ENCODE measurements at places on chromosomes 2 and 18. TPM values are rescaled to one million over a fixed set of nuclear protein-coding genes. Genes with fewer than 3 reads are reported as not detected.

DNA sequence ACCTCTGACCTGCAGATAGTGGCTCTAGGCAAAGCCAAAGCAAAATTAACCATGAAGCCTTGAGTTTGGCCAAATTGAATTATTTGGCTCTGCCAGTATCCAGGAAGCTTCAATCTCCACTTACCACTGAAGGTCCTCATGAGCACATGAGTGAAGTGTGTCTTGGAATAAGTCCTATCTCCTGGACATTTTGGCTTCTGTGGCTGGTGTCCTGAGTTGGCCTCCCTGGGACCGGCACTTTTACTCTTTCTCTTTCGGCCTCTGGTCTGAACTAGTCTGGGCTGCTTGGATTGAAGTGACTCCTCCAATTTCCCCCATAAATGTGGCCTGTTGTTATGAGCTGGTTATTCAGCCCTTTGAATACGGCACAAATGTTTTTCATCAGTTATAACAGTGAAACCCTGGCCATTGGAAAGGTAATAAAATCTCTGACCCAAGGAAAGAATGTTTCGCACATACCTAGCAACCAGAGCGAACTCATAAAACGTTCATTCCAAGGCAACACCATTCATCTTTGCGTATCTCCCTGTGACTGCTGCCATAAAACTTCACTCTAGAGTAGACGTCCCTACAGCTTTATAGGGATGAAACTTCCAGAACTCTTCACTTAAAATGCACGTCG is 216.4 kb downstream of the LPIN1 start:
- H3K27ac ChIP-seq = no peak overlapping the region
- H3K4me1 ChIP-seq = peaks cover 2% of the 10 kb centered on the region
- no peak for DNase-seq
- no peaks in the 10 kb centered on the region for H3K27me3 ChIP-seq

GRCh38 chr2:71452565-71452964 is 796 bp upstream of the DYSF start:
- no peak for DNase-seq
- H3K36me3 ChIP-seq = no peaks in the 10 kb centered on the region
- H3K27ac ChIP-seq = no peak overlapping the region
- no peak overlapping the region for H3K4me3 ChIP-seq
- H3K27me3 ChIP-seq = no peaks in the 10 kb centered on the region
- peaks cover 23% of the 10 kb centered on the region for H3K4me1 ChIP-seq

GRCh38 chr2:167509586-167509985 is 621.3 kb downstream of the XIRP2 start:
- H3K27me3 ChIP-seq = no peaks in the 10 kb centered on the region
- H3K27ac ChIP-seq = no peak overlapping the region
- H3K4me1 ChIP-seq = no peaks in the 10 kb centered on the region

GRCh38 chr18:68436485-68436884 is 278.4 kb downstream of the TMX3 start:
- no peak overlapping the region for H3K4me3 ChIP-seq
- H3K27me3 ChIP-seq = no peaks in the 10 kb centered on the region
- no peak overlapping the region for H3K27ac ChIP-seq
- no peaks in the 10 kb centered on the region for H3K36me3 ChIP-seq
- no peaks in the 10 kb centered on the region for H3K4me1 ChIP-seq
- no peak for DNase-seq

Gene MARCHF4
- not detected for total RNA-seq

DNA sequence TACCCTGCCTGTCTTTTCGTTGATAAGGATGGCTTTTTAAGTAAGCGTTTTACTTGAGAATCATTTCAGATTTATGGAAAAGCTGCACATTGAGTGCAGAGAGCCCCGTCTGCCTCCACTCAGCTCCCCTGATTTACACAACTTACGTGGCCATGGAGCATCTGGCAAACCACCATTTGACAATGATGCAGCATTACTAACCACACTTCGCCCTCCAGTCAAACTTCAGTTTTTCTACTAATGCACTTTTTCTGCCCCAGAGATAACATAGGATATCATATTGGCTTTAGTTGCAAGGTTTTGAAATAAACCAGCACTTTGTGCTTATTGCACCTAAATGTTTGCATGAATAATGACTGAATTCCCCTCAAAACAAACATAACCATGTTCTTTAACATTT is 165.1 kb upstream of the TPO start:
- H3K27ac ChIP-seq = no peak overlapping the region
- H3K27me3 ChIP-seq = no peaks in the 10 kb centered on the region
- H3K4me1 ChIP-seq = no peaks in the 10 kb centered on the region
- no peaks in the 10 kb centered on the region for H3K36me3 ChIP-seq

Gene GNLY
- total RNA-seq = 3.2 TPM

DNA sequence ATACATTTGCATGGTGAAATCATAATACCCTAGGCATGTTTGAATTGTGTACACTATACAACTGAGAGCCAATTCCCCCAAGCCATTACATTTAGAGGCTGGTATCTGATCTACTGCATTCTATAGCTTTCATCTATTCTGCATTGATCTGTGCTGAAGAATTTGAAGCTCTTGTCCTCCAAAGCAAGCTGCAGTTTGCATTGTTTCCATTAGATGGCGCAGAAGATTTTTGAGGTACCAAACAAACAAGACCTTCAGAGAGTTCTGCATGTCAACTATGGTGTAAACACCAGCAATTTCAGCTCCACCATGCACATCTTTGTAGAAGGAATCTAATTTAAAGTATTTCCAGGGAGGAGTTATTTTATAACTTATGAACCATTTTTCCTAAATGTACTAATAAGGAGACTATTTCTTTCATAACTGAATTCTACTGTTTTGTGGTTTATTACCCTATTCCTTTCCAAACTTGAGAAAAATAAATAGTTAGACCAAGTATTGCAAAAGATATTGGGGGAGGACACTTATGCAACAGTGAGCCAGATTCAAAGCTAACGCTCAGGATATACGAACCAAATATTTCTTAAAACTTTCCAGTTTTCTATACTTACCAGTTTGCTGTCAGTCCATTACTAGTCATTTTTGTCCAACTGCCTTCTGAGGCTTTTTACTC is 761.8 kb upstream of the ACVR2A start:
- H3K36me3 ChIP-seq = no peaks in the 10 kb centered on the region
- no peak overlapping the region for H3K4me3 ChIP-seq
- no peaks in the 10 kb centered on the region for H3K27me3 ChIP-seq
- no peak for DNase-seq

Gene GNAL
- 23.3 TPM for total RNA-seq

DNA sequence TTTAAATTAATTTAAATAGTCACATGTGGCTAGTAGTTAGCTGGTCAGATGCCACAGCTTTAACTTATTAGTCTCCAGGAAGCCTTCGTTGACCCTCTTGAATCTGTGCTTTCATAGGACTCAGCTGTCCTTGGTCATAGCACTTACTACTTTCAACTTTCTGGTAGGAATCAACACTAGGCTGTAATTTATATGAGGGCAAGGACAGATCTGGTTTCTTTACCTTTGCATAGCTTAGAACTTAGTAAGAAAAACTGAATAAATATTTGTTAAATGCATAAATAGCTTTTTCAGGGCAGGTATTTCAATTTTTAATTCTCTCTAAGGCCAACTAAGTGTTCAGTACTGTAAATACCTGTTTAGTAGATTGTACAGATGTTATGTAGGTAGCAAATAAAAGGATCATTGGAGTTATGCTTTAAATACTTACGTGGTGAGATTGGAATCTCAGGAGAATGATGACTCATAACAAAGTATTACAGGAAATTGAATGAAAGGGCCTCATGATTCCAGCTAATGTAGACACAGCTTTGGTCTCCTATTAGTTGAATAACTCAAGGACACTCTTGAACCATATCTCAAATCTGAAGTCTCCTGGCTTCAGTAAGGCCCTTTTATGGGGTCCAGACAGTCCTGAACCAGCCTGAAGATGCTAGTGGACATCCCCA is 2.6 kb downstream of the CLIP4 start:
- H3K4me1 ChIP-seq = peaks cover 54% of the 10 kb centered on the region
- H3K36me3 ChIP-seq = no peaks in the 10 kb centered on the region
- H3K27me3 ChIP-seq = no peaks in the 10 kb centered on the region
- no peak overlapping the region for H3K4me3 ChIP-seq
- H3K27ac ChIP-seq = no peak overlapping the region

Gene INHBB
- total RNA-seq = 19.4 TPM

Gene DAW1
- not detected for total RNA-seq

Gene OXER1
- total RNA-seq = 1.2 TPM

DNA sequence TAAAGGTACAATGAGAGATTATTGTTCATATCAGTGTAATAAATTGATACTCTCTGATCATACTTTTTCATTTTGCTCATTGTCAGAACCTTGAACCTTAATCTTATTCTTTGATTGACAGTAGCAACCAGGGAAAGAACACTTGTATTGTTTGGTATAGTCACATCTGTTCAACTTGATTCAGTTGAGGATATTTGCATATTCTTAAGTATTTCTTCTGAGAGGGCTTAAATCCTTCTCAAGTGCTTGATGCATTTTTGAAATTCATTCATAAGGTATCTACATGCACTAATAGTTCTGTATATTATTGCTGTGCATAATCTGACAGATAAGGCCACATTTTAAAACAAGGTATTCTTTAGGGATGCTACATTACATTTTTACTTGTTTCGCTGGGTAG is 118.9 kb downstream of the EHBP1 start:
- H3K36me3 ChIP-seq = peaks cover 25% of the 10 kb centered on the region
- no peak for DNase-seq
- H3K27ac ChIP-seq = no peak overlapping the region
- H3K4me1 ChIP-seq = peaks cover 5% of the 10 kb centered on the region
- H3K27me3 ChIP-seq = no peaks in the 10 kb centered on the region
- no peak overlapping the region for H3K4me3 ChIP-seq

Gene AGXT
- not detected for total RNA-seq

GRCh38 chr18:57533868-57534510 is 52.5 kb downstream of the FECH start:
- no peaks in the 10 kb centered on the region for H3K27me3 ChIP-seq
- peaks cover 13% of the 10 kb centered on the region for H3K4me1 ChIP-seq
- no peak overlapping the region for H3K4me3 ChIP-seq
- no peak for DNase-seq
- no peak overlapping the region for H3K27ac ChIP-seq
- H3K36me3 ChIP-seq = no peaks in the 10 kb centered on the region

- no peak overlapping the region for H3K4me3 ChIP-seq
- no peaks in the 10 kb centered on the region for H3K4me1 ChIP-seq
- no peaks in the 10 kb centered on the region for H3K27me3 ChIP-seq
- no peak overlapping the region for H3K27ac ChIP-seq
- no peak for DNase-seq
Observed at GRCh38 chr2:189498205-189498604, 56.9 kb downstream of the WDR75 start.

Gene HOXD12
- 1.7 TPM for total RNA-seq

Gene TFPI
- 68.8 TPM for total RNA-seq

Gene POTEC
- not detected for total RNA-seq

DNA sequence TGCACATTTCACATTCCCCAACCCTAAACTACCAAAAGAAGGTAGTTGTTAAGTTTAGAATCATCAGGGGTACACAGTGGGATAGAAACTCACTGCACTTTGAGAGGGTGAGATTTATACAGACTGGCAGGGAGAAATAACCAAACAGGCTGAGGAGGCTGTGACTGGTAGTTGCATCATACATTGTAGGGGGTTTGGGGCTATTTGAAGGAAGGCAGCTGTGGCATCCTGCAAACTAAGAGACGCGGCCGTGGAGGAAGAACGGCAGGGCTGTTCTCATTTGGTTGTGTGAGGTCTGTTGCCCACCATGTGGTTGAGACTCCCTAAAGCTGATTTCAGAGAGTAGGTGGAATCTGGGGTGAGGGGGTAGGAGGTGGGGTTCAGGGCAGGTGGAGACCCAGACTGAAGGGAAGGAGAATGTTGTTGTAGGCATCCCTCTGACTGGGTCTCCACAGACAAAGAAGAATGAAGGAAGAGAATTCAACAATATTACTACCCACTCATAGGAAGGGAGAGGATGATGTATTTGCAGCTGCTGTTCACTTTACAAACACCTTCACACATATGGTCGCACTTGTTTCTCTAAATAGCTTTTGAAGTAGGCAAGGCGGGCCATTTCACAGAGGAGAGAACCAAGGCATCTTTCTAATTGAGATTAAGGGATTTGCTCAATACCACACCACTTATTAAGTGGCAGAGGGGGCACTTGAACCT is 170.9 kb upstream of the SIX2 start:
- H3K4me1 ChIP-seq = no peaks in the 10 kb centered on the region
- H3K36me3 ChIP-seq = no peaks in the 10 kb centered on the region
- DNase-seq = no peak
- peak overlapping the region; percentile 27 for H3K27ac ChIP-seq
- no peaks in the 10 kb centered on the region for H3K27me3 ChIP-seq
- no peak overlapping the region for H3K4me3 ChIP-seq

Gene IKZF2
- 29.2 TPM for total RNA-seq

DNA sequence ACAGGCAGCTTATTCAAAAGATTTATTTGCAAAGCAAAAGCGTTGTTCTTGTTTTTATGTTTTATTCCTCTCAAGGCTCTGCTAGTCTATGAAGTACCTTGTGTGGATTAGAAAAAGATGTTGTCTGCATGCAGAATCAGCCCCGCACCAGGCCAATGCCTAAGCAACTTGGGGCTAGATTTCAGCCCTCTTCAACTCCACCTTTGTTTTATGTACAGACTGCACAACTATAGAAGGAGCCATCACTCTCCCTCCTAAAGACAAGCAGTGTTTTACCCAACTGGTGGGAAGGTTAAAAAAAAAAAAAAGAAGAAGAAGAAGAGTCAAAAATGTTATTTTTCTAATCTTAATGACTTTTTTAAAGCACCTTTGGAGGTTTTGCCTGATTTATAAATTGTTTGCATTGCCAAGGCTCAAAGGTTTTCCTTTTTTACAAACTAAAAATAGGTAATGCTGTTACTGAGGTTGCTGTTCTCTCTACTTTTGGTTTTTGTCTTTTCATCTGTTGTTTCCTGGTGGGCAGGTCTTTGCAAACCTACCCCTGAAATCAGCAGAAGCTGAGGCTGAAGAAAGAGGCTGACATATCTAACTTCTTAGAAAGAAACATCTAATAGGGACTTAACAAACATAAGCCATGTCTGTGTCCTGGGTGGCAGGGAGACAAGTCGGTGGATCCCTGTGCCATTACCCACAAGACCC is 164.0 kb downstream of the SLC39A10 start:
- H3K4me1 ChIP-seq = no peaks in the 10 kb centered on the region
- no peak for DNase-seq
- no peak overlapping the region for H3K27ac ChIP-seq

GRCh38 chr2:72349016-72349415 is 201.4 kb upstream of the CYP26B1 start:
- H3K4me3 ChIP-seq = no peak overlapping the region
- no peaks in the 10 kb centered on the region for H3K27me3 ChIP-seq

- no peak for DNase-seq
- no peak overlapping the region for H3K4me3 ChIP-seq
- H3K36me3 ChIP-seq = no peaks in the 10 kb centered on the region
- H3K27me3 ChIP-seq = no peaks in the 10 kb centered on the region
- no peak overlapping the region for H3K27ac ChIP-seq
- no peaks in the 10 kb centered on the region for H3K4me1 ChIP-seq
Observed at GRCh38 chr2:185188656-185189055, 549.9 kb upstream of the FSIP2 start.

GRCh38 chr18:39591649-39592048 is 2026.1 kb upstream of the CELF4 start:
- H3K27ac ChIP-seq = no peak overlapping the region
- no peak overlapping the region for H3K4me3 ChIP-seq
- DNase-seq = no peak
- H3K36me3 ChIP-seq = no peaks in the 10 kb centered on the region

- no peak overlapping the region for H3K27ac ChIP-seq
- H3K27me3 ChIP-seq = no peaks in the 10 kb centered on the region
- H3K4me1 ChIP-seq = no peaks in the 10 kb centered on the region
- H3K4me3 ChIP-seq = no peak overlapping the region
Observed at GRCh38 chr2:98522854-98523253, 78.2 kb downstream of the INPP4A start.

GRCh38 chr2:176324862-176325261 is 55.6 kb downstream of the MTX2 start:
- no peak overlapping the region for H3K4me3 ChIP-seq
- H3K27ac ChIP-seq = no peak overlapping the region
- no peaks in the 10 kb centered on the region for H3K27me3 ChIP-seq

Gene DUSP19
- 1.7 TPM for total RNA-seq

Gene SLC11A1
- total RNA-seq = 36.6 TPM

All from vagina (tissue), 2 donors.